ENCODE measurements at places on chromosomes 2 and 18.

DNA sequence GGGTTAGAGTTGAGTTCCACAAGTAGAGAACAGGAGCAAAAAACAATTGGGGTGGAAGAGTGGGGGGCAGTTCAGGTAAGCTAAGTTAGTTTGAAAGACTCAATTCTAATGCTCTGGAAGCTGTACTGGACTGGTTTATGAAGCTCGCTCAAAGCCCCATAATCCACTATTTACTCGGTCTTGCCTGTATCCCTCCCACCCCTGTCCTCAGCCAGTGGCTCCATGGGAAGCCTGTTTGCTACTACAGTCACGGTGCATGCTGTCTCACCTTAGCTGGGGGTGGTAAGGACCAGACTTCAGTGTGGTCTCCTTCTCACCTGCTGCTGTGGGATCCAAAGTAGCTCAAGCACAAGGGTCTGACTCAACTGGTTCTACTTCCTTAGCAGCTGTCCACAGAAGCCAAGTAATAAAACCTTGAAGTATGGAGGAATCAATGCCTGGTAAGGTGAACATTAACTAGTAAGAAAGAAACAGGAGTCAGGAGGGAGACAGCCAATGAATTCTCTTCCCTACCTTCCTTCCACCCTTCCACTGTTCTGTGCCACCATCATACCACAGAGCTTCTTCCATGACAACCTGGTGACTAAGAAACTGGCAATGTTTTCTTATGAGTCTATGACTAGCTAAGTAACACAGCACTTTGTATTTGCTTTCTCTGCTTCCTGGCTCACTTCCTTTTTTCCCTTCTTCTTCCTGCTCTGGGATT is 230.8 kb downstream of the SRBD1 start:
- no peak for DNase-seq

GRCh38 chr2:3959372-3959771 is 256.0 kb downstream of the DCDC2C start:
- peak; percentile 3 for DNase-seq

- DNase-seq, result no peak
Measured at GRCh38 chr2:46814160-46814961, 101.2 kb downstream of the MCFD2 start.

DNA sequence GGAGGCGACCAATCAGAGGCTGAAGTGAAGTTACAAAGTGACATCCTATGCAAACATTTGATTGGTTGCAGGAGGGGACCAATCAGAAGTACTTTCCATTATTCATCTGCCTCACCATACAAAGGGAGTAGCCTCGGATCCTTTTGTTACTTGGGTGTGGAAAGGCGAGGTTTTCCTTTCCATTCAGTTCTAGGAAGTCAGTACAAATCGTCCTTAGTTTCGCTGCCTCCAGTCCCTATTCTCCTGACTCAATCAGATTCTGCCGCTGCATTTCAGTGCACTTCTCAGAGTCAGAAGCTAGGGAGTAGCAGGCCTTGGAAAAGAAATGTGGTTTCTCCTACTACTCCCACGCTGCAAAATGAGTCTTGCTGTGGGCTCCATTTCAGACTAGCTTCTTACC is 149.4 kb downstream of the DTNA start:
- DNase-seq, result no peak

DNA sequence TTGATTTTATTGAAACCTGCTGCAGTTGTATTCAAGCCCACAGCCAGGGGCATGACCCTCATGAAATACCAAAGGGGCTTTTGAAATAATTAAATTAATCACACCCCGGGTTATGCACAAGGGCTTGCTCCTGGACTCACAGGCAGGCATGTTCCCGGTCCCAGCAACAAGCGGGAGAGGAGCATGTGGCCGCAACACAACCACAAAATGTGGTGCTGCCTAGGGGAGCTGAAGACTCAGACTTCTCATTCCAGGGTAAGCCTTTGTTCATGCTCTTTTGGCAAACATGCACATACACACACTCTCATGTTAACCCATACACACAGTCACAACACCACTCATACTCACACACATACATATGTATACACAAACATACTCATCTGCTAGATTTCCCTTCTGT is 233.7 kb upstream of the SMAD2 start:
- DNase-seq, result no peak
